ENCODE measurements at places on chromosomes 7 and 10.

GRCh38 chr10:132929480-132929879 is 12.9 kb downstream of the CFAP46 start:
- no peak for DNase-seq

DNA sequence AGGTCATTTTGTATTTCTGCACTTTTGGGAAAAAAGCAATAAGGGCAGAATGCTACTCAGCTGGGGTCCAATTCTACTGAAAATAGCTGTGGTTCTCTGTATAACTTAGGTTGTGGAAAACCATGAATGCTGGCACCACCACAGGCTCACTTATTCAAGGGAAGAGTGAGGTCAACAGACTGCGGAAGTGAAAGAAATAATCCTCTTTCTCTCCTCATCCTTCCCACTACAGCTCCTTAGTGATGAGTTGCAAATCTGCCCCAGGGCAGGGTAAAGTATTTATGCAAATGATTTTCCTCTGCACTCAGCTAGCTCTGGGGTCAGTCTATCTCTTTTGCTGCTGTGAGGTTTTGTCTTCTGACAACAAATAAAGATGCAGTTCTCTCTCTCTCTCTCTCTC is 74.1 kb upstream of the PTPRZ1 start:
- DNase-seq: no peak

DNA sequence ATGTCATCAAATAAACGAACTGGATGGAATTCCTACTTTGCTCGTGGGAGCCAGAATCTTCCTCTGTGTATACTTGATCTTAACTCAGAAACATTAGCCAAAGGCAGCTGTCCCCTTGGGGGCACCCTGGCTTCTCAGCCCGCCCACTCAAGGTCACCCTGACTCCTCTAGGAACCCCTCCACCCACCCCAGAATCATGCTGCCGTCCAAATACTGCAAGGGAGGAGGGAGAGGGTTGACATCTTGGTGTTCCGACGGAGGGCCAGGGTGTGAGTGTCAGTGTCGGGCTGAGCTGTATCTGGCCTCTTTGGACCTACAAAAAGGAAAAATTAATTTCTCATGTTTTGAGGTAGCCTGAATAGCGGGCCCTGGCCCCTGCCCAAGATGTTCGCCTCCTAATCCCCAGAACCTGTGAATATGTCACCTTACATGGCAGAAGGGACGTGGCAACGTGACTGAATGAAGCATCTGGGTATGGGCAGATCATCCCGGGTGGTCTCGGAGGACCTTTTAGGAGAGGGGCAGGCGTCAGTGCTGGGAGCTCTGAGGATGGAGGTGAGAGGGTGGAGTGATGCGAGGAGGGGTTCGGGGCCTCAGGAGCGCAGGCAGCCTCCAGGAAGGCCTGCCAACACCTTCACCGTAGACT is 40.5 kb upstream of the RBM33 start:
- no peak for DNase-seq

DNA sequence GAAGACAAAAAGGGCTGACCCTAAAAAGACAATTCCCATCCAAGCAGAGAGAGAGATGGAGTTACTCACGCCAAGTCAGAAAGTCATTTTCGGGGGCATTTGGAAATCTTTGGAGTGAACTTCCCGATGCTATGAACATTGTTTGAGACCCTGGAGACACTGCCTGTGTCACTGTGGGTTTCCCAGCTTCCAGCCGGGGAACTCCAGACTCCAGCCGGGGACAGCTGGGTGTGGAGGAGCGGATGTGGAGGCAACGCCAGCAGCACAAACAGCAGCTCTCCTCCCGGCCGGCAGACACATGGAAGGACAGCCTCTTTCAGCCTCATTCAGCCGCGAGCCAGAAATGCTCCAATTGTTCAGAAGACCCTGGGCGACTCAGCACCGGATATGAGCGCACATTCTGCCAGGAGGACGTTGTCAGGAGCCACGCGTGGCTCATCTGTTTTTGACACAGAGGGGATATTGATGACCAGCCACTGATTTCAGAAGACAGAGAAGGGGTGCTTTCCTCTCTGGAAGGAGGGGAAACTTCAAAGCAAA is 97.6 kb downstream of the PRPF18 start:
- no peak for DNase-seq

DNA sequence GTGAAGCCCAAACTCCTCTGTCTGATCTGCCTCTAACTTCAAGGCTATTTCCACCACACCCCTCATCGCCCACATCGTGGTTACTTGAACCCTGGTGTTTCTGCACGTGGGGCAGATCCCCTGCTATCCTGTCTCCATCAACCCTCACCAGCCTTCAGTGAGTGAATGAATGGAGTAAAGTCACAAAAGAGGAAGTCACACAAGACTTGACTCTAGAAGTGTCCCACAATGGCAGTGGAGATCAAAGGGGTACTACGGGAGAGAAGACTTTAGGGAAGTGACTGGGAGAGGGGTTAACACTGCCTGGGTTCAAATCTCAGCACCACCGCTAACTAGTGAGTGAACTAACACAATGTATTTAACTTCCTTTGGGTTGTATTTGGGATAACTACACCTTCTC is 85.9 kb downstream of the COBL start:
- no peak for DNase-seq

- no peak for DNase-seq
Observed at GRCh38 chr7:155983176-155983815, 171.0 kb upstream of the SHH start.

GRCh38 chr10:95329296-95329695 is 38.5 kb upstream of the PDLIM1 start:
- DNase-seq: no peak

- no peak for DNase-seq
Observed at GRCh38 chr10:99569253-99569939, 36.7 kb downstream of the NKX2-3 start.

GRCh38 chr7:41277561-41277960 is 425.3 kb downstream of the INHBA start:
- no peak for DNase-seq

DNA sequence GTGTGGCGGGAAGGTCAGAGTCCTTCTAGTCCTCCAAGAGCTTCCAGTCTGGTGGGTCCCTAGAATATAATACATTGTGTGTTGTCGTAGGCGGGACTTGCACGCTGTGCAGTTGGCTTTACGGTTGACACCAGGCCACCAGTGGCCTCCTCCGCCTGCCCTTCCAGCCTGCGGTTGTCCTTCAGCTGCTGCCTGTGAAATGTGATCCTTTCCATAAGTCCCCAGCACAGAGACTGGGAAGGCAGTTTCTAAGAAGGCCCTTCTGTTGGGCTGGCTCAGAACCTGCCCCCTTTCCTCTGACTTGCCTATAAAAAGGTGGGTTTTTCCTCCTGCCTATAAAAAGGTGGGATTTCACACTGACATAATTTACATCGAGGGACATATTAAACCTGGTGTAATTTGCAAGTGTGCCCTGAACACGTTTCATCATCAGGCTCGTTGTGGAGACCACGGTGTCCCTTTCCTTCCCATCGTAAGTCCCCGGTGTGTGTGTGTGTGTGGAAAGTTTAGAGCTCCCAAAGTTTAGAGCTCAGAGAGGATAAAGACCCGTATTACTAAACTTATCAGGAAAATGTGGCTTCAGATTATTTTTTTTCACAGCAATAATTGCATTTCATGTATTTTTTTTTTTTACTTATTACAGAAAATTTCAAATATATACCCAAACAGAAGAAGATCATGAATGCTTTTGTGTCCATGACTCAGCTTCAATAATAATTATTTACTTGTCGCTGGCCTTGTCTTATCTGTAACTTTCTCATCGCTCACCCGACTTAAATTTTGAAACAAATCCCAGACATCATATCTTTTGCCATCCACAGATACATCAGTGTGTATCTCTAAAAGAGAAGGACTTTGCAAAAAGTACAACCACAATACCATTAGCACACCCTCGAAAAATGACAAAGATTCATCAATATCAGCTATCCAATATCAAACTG is 45.1 kb downstream of the CUX1 start:
- DNase-seq: no peak

DNA sequence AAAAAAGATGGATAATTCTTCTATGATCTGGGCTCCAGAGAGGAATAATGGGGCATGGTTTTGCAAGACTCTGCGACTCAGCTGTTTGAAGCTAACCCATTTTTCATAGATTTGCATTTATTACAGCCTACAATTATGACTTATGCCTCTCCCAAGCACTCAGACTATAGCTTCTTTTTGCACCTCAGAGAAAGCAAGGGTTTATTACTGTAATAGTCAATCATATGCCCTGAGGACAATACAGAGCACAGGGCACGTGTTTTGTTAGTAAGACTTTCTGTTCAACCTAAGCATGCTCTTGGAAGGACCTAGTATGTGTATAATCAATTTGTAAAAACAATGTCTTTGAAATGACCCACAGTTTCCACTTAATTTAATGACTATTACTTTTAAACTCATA is 221.2 kb downstream of the PARD3 start:
- DNase-seq: no peak

DNA sequence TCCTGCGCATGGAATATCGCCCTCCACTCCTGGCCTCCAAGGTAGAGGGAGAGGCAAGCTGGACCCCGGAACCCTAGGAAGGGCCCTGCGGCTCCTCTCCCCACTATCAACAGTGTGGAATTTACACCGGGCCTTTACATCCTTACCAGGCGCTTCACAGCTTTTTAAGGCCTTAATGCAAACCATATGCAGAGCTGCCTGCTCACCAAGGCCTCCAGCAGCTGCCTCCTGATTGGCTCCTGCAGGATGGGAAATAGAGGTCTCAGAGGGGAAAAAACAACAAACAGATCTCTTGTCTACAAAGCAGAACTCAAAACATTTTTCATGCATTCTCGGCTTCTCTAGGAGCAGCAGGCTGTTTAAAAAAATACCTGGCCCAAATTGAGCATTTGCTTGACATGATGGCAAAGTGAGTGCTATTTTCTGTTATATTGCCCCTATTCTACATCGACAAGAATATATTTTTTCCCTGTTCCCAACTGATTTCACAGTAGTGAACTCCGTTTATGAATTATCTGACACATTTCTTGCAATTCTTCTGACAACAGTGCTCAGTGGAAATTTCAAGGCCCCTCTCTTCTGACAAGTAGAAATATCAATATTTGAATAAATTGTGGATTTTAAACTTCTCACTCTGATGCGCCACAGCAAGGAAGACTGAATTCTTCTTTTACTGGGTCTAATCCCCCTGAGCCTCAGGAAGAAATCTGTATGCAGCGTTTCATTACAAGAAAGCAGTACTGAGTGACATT is 51.7 kb downstream of the EBF3 start:
- DNase-seq: no peak

Data from CD4-positive, alpha-beta T cell treated with Interleukin-15 for 4 hours (primary cell).